ENCODE measurements at places on chromosomes 16 and 17.

DNA sequence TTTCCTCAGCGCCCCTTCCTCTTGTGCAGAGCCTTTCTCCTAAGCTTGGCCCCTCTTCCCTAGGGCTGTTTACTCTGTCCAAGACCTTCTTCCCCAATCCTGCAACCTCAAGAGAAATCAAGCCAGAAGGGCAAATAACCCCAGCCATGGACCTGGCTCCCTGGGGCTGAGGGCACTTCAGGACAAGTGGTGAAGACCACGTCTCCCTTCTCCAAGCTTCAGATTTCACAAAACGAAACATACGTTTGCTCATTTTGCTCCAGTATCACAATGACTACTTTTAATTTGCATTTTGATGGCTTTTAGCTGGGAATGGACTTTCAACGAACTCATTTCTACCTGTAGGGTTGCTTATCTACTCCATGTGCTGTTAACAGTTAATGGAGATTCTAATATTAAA lies 139.8 kb upstream of the CACNG5 start:
- DNase-seq, result no peak

- no peak for DNase-seq
These were observed at the start of gene ARHGAP27 for GRCh38 chr17:45432405-45433158. ARHGAP27 (minus strand) TSS chr17:45432870; CDS start chr17:45430279, 2,591 bp downstream.

- no peak for DNase-seq
These were observed 226.8 kb downstream of the CPPED1 start for GRCh38 chr16:12576878-12577277.

- DNase-seq, result peak; percentile 2
These were observed 19.9 kb upstream of the MRPS23 start for GRCh38 chr17:57869617-57870282.

GRCh38 chr17:17017343-17018014 lies 24.8 kb upstream of the MPRIP start:
- DNase-seq, result no peak

DNA sequence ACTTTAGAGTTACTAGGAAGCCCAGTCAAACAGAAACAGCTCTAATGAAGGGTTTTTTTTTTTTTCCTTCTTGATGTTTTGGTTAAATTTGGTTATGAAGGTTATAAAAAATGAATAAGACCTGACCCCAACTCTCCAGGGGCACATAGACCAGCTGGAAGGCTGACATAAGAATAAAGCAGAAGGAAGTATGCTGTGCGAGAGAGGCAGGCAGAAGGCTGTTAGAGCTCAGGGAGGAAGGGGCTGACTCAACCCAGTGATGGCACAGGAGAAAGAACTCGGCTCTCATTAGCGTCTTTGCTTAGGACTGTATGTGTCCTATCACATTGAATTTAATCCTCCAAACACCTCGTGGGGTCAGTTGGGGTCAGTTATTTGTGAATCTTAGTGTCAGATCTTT lies 474.6 kb downstream of the PMP22 start:
- no peak for DNase-seq
